ENCODE measurements at places on chromosomes 11 and 22. TPM values are rescaled to one million over a fixed set of nuclear protein-coding genes. Genes with fewer than 3 reads are reported as not detected.

ARSA gene
- 25.0 TPM for total RNA-seq

CELSR1 gene
- 32.8 TPM for total RNA-seq

OR5B21 gene
- not detected for total RNA-seq

KRTAP5-3 gene
- not detected for total RNA-seq

OR4D5 gene
- not detected for total RNA-seq

SLC5A4 gene
- not detected for total RNA-seq

MISFA gene
- total RNA-seq, result 1.3 TPM

CARD10 gene
- total RNA-seq, result 31.2 TPM

P2RX3 gene
- 0.15 TPM for total RNA-seq

TEX12 gene
- not detected for total RNA-seq

CARNS1 gene
- 0.16 TPM for total RNA-seq

APOA4 gene
- total RNA-seq, result not detected

FXYD2 gene
- total RNA-seq, result 17.3 TPM

FAM181B gene
- 0.05 TPM for total RNA-seq

MIAT gene
- total RNA-seq, result 0.15 TPM

OR5J2 gene
- not detected for total RNA-seq

C22orf31 gene
- not detected for total RNA-seq

OR10A3 gene
- not detected for total RNA-seq

OTOG gene
- not detected for total RNA-seq

OR51B4 gene
- not detected for total RNA-seq

TEAD1 gene
- total RNA-seq, result 107 TPM

RAB38 gene
- 1.0 TPM for total RNA-seq

PACSIN3 gene
- 20.9 TPM for total RNA-seq

SLC5A1 gene
- total RNA-seq, result 0.08 TPM

CD3G gene
- total RNA-seq, result not detected

CYTH4 gene
- 0.90 TPM for total RNA-seq

OR51B2 gene
- not detected for total RNA-seq

NLRP6 gene
- total RNA-seq, result not detected

CHORDC1 gene
- total RNA-seq, result 66.0 TPM

ACCSL gene
- not detected for total RNA-seq

SLN gene
- total RNA-seq, result 2.8 TPM

SLC43A3 gene
- total RNA-seq, result 0.33 TPM

SLC3A2 gene
- total RNA-seq, result 883 TPM

CARD18 gene
- not detected for total RNA-seq

RAG2 gene
- total RNA-seq, result not detected

HBG2 gene
- not detected for total RNA-seq

EMID1 gene
- total RNA-seq, result 0.23 TPM

ZNF280B gene
- total RNA-seq, result 1.9 TPM

MPPED2 gene
- total RNA-seq, result not detected

TPBGL gene
- total RNA-seq, result 0.18 TPM

LAYN gene
- 3.5 TPM for total RNA-seq

APOC3 gene
- not detected for total RNA-seq

CCDC73 gene
- total RNA-seq, result not detected

EPS8L2 gene
- 63.5 TPM for total RNA-seq

CNGA4 gene
- 0.07 TPM for total RNA-seq

PLEKHA7 gene
- 51.3 TPM for total RNA-seq

NPAS4 gene
- not detected for total RNA-seq

SDHAF2 gene
- 43.4 TPM for total RNA-seq

MB gene
- total RNA-seq, result 10.3 TPM

FZD4 gene
- 1.8 TPM for total RNA-seq
